Activated CD4-positive, alpha-beta T cell treated with anti-CD3 and anti-CD28 coated beads for 36 hours (primary cell): ENCODE measurements at places on chromosomes 4 and X. TPM values are rescaled to one million over a fixed set of nuclear protein-coding genes. Genes with fewer than 3 reads are reported as not detected.

Gene MFAP3L
- total RNA-seq: 0.53 TPM

Gene SYP
- 7.2 TPM for total RNA-seq

Gene SLC9B1
- total RNA-seq: 3.7 TPM

- no peak overlapping the region for H3K27ac ChIP-seq
- no peaks in the 10 kb centered on the region for H3K36me3 ChIP-seq
- no peaks in the 10 kb centered on the region for H3K4me1 ChIP-seq
- H3K27me3 ChIP-seq: no peaks in the 10 kb centered on the region
- DNase-seq: no peak
- H3K4me3 ChIP-seq: no peak overlapping the region
Measured at GRCh38 chr4:135840781-135841180, 1639.2 kb upstream of the PABPC4L start.

DNA sequence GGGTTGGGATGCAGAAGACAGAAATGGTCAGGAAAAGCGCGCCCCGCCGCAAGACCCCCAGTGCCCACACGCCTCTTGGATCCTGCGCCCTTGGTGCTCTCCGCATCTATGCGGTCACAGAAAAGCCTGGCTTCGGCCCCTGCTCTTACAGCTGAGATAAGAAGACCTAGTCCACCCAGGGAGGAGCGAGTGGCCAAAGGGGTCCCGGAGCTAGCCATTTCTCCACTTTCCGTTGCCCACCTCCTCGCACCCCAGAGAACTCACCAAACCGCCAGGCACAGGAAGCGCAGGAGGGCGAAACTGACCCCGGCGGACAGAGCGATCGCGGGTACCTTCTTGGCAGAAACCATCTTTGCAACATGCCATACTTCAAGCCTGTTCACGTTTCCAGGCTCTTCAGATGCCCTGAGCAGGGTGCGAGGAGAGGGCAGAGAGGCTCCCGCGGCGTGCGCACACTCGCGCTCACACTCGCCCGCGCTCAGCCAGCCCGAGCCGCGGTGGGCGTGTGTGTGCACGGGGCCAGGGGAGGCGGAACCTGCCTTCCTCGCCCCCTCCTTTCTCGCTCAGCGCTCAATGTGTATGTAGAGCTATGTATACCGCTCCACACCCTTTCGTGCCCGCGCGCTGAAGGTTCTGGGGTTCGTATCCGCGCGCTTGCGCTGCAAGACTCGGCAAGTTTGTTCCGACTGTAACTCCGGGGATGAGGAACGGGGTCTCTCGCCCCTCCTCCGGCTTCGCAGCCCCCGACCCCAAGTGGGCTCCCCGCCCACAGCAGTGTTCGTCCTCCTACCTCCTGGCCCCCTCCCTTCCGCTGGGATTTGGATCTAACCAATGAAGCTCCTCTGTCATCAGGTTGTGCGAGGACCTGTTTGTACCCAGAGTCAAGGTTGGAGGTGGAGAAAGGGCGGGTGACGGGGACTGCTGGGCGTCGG is at the start of gene GABRA4:
GABRA4 (minus strand) TSS at position 507 of the 932 bp plus-strand sequence; CDS start at position 350, 157 bp downstream.
- H3K4me3 ChIP-seq: peak within 1 kb of the TSS; percentile 38
- peak; percentile 7 for DNase-seq
- no peak within 1 kb of the TSS for H3K27ac ChIP-seq
- peaks cover 12% of the 10 kb centered on the region for H3K4me1 ChIP-seq
- no peaks in the 10 kb centered on the region for H3K36me3 ChIP-seq
- peaks cover 42% of the 10 kb centered on the region for H3K27me3 ChIP-seq

DNA sequence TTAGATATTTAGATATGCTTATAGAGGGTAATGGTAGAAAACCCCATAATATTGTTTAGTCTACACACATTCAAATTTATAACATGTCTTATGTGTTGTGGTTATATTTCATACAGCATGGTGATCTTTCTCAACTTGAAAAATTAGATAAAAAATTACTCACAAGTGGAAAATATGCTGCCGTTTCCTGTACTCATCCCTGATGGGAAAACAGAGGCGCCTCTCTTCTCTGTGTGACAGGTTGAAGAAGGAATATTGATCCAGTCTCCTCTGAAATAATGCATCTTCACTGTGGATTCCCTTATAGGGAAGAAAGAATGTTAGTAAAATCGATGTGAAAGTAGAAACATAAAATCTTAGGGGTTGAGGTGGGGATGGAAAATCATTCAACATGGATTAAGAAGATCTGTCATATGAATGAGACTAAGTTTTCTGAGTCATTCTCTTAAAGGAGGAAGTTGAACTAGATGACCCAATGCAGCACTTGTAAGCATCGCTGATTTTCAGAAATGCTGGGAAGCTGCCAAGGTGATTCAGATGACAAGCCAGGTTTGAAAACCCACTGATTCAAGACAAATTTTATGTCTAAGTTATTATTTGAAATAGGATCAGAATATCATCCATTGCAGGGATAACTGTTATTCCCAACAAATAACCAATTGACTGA is 70.7 kb downstream of the ANKRD50 start:
- DNase-seq: no peak
- H3K27me3 ChIP-seq: no peaks in the 10 kb centered on the region
- H3K36me3 ChIP-seq: no peaks in the 10 kb centered on the region
- no peak overlapping the region for H3K27ac ChIP-seq
- no peak overlapping the region for H3K4me3 ChIP-seq
